ENCODE measurements at places on chromosomes 1 and 21. TPM values are rescaled to one million over a fixed set of nuclear protein-coding genes. Genes with fewer than 3 reads are reported as not detected.

The ADAMTSL4 gene
- 2.3 TPM for total RNA-seq

DNA sequence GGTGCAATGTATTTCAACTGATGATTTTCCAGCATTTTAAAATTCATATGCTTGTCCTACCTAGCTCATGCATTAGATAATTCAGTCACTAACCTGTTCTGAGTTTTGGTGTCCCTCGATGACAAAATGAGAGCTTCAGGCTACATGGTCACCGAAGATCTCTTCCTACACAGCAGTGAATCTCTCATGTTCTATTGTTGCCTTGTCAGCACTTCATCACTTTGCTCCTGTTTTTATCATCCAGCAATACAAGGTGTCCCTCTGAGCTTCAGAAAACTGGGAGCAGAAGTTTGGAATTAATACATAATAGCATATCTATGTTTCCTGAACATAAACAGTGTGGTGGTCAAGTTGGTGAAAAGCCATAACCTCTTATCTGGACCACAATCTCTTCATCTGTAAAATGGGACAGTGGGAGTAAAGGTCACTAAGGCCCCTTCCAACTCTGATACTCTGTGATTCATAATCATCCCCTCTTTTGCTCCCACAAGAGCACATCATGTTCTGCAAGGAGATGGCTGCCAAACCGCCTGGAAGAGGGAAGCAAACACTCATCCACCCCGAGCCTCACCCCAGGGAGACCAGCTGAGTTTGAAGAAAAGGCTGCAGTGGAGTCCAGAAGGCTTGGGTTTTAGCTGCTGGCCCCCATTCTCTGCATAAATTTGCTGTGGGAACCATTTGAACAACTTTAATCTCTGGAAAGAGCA, 137.9 kb upstream of the F3 start:
- H3K27me3 ChIP-seq, result no peaks in the 10 kb centered on the region
- H3K36me3 ChIP-seq, result no peaks in the 10 kb centered on the region
- DNase-seq, result no peak
- H3K4me1 ChIP-seq, result peaks cover 7% of the 10 kb centered on the region

DNA sequence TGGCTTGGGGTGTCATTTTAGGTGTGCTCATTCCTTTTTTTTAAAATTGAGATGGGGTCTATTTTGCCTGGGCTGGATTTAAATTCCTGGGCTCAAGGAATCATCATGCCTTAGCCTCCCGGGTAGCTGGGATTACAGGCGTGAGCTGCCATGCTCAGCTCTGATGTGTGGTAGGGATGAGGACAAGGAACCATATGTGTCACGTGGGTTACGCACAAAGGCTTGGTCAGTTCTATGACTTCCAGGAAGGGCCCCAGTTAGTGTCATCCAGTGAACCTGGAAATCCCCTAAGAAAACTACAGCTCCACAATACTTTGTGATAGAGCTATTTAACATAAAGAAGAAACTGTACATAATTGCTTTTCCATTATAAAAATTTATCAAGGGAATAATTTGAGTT, 6.7 kb upstream of the METTL25B start:
- peaks cover 11% of the 10 kb centered on the region for H3K4me1 ChIP-seq
- H3K27me3 ChIP-seq, result no peaks in the 10 kb centered on the region
- no peak for DNase-seq
- H3K36me3 ChIP-seq, result no peaks in the 10 kb centered on the region

- no peaks in the 10 kb centered on the region for H3K27me3 ChIP-seq
- no peak for DNase-seq
- no peak overlapping the region for H3K27ac ChIP-seq
- no peak overlapping the region for H3K4me3 ChIP-seq
- no peaks in the 10 kb centered on the region for H3K4me1 ChIP-seq
Measured at GRCh38 chr21:33348706-33349105, 23.9 kb downstream of the IFNAR1 start.
